ENCODE measurements at places on chromosomes 12 and 14.

DNA sequence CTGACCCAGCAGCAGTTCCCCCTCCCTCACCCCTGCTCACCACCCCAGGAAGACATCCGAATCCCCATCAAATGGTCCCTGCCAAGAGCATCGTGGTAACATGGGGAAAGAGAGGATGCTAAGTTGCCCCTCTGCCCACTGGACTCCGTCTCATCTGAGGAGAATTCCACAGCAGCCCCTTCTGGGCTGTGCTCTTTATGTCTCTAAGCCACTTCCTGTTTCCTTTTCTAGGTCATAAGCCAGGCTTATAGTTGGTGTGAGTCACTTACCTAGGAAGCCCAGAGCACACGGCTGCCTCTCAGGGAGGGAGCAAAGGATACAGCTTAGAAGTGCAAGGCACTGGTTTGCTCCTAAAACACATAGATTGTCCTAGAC lies 76.0 kb downstream of the VCPKMT start:
- DNase-seq = peak; percentile 64

DNA sequence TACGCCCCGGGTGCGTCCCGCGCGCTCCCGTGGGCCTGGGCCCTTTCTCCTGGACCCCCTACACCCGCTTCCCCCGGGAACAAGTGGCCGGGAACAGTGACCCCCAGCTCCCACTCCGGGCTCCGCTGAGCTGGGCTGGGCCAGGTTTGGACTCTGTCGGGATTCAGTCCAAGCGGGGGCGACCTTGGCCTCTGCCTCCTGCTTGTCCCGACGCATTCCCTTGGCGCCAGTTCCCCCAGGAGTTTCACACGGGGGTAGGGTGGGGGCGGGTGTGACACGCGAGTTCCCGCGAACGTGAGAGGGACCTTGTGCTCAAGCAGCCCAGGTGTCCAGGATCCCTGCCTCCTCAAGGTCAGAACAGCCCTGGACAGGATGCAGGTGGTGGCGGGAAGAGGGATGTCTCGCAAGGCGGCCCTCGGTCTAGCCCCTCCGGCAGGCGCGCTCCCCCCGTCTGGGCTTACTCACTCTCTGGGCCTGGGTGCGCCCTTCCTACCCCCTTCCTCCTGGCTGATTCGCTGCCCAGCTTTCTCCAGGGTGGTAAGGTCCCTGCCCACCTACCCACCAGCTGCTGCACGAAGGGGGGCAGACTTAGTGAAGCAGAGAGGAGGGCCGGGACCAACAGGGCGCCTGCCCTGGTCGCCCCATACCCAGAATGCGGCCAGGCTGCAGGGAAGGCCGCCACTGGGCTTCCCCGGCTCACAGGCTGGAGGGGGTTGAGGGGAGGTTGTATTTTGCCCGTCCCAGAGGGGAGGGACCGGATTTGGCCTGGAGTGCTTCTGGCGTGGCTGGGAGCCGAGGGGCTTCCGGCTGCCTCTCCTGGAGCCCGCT lies 862 bp downstream of the CRIP2 start:
- DNase-seq = no peak

- no peak for DNase-seq
Observed at GRCh38 chr12:176321-177181, 37.4 kb downstream of the SLC6A12 start.

DNA sequence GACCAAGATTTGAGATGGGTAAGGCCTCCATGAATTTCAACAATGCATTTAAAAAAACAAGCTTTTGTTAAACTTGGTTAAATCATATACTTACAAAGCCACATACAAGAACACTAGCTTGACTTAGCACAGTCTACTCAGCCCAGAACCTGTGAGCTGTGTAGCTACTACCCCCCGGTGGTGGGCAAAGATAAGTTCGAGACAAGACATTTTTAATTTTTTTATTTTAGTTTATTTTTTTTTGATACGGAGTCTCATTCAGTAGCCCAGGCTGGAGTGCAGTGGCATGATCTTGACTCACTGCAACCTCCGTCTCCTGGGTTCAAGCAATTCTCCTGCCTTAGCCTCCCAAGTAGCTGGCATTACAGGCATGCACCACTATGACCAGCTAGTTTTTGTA lies 3.7 kb upstream of the NECAP1 start:
- no peak for DNase-seq

- DNase-seq = no peak
Observed at GRCh38 chr12:39355841-39356240, 87.1 kb downstream of the KIF21A start.

DNA sequence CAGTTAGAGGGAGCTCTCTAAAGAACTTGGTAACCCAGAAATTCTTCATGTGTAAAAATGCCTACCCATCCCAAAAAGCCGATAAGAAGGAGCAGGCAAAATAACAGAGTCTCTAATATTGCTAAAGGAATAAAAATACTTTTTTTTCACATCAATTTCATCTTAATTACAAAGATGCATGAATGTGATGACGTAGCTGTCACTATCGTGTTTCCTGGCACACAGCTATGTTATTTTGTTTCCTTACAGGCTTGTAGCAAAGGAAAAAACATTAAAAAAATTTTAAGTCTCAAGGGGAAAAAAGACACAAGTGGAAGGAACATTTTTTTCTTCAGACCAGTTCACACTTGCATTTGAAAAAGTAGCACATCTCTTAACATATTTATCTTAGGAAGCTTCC lies 10.3 kb upstream of the LGALS3 start:
- DNase-seq = no peak

DNA sequence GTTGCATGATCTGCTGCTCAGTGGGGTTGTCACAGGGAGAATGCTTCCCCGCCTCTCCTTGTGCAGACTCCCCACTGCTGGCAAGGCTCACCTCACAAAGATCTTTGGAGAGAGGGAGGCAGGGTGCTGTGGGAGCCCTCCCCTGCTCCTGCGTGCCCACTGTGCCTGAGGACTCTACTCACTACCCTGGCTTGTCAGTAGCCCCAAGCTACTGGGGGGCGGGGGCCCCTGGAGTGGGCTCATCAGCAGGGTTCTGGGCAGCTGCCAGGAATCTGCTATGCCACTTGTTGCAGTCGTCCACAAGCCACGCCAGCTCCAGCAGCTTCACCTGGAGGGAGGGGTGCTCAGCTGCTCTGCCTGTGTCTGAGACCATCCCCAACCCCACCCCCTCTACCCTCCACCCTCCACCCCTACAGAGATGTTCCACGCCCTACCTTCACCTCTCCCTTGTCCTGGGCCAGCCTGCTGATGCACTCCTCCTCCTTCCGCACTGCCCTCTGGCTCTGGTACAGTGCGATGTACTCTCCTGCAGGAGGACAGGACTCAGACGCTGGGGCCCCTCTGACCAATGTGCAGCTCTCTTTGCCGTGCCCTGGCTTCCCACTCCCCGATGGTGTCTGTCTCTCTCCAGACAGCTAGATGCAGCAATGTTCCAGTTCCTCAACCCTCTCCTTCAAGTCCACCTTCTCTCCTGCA lies 14.2 kb upstream of the BLTP3B start:
- no peak for DNase-seq

GRCh38 chr12:65670775-65671174 lies 153.5 kb upstream of the HMGA2 start:
- DNase-seq = no peak

DNA sequence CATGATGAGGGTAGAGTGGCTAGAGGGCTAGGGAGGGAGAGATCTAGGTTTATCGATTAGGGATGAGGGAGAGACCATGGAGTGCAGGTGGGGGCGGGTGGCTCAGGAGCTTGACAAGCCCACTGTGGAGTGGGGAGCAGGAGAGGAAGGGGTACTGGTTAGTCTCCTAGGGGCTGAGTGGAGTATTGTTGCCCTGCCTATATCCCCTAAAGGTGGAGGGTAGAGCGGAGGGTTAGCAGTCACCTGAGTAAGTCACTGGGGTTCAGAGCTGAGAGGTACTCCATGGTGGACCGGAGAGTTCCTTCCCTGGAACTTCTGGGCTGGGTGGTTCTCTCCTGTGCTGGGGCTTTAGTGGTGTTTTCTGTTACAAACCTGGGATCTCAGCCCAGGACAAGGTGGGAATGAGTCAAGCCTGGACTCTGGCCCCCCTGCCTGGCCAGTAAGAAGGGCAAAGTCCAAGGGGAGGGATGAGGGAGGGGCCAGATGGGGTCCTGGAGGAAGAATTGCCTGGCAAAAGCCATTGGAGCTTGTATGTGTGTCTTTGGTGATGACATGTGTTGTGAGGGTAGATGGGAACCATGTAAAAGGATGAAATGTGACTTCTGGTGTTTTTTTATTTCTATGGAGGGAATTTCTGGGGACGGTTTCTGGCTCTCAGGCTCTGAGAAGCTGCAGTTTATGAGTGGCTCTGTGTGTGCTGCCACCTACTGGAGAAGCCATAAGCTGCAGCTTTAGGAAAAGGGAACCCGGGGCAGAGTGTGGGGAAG lies at the start of gene CIDEB:
CIDEB (minus strand) TSS at position 403 of the 767 bp plus-strand sequence; CDS start at position 284, 119 bp downstream.
- DNase-seq = peak; percentile 73

DNA sequence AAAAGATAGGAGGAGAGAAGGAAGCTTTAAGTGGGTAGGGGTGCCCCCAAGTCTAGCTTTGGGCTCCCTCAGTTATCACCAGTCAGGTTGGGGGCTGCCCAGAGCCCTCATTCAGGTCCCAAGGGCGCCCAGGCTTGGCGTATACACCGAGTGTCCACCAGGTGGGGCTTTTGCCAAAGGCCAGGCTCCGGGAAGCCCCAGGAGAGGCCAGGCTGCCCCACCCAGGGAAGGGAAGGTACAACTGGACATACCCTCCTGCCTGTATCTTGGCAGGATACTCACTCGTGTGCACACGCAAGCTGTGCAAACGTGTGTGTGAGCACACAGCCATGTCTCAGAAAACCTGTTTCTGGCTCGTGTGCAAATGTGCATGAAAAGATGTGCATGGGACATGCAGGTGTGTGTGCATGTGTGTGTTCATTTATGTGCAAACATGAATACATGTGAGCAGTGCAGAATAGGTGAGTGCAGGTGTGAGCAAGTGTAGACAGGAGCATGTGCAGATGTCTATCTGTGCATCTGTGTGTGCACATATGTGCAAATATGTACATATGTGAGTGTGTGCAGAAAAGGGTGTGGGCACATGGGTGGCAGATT lies 103.9 kb upstream of the MYL2 start:
- peak; percentile 90 for DNase-seq

GRCh38 chr12:96902076-96902475 lies 5.0 kb upstream of the NEDD1 start:
- no peak for DNase-seq

- no peak for DNase-seq
Observed at GRCh38 chr12:73547421-73547820, 990.2 kb upstream of the ATXN7L3B start.

DNA sequence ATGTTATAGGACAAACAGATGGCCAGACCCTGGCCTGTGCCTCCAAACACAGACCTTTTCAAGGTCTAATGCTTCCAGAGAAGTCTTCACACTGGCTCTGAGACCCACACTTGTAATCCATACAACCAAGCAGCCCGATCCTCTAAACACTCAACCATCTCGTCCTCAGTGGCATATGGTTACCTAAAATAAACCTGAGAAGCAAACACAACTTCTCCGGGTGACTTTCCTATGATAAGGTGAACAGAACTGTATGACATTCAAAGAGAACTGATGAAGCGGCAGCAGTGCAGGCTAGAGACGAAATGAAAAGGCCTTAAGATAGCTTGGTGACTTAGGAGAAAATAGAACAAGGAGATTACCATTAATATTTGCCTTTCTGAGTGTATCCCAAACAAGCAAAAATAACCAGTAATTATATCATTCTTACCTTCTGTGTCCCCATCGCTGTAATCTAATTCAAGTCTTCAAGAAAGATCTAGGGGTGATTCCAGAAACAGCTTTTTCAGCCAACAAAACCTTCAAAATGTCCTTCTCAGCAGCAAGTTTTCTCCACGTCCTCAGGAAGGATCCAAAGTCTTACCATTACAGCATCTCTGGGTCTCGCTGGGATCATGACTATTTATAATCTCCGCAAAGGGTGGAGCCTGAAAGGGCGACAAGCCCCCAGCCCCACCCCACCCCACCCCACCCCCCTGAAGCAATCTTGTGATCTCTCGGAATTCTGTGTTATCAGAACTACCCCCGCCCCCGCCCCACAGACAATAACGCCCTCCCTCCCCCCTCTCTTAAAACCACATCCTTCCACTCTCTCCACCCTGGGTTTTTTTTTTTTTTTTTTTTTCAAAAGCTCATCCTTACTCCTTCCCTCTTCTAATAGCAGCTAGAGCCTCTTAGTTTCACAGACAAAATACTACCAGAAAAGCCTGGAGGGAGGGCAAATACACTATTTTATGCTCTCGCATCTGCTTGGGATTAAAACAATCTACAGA lies at the start of gene SLC2A3:
SLC2A3 (minus strand) TSS at position 598 of the 992 bp plus-strand sequence; CDS start at position 445, 153 bp downstream.
- DNase-seq = no peak

DNA sequence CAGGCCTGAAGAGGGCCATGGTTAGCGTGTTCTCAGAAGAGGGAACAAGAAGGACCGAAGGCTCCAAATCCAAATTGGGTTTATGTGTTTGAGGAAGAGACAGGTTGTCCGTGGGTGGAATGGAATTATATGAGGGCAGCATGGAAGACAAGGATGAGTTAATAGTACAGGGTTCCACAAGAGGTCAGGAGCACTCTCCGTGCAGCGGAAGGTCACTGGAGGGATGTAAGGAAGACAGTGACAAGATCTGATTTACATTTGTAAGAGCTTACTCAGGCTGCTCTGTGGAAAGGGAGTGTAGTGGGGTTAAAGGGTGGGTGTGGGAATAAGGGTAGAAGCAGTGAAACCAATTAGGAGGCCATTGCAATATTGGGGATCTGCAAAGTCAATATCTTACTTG lies 97.0 kb downstream of the TPH2 start:
- no peak for DNase-seq

DNA sequence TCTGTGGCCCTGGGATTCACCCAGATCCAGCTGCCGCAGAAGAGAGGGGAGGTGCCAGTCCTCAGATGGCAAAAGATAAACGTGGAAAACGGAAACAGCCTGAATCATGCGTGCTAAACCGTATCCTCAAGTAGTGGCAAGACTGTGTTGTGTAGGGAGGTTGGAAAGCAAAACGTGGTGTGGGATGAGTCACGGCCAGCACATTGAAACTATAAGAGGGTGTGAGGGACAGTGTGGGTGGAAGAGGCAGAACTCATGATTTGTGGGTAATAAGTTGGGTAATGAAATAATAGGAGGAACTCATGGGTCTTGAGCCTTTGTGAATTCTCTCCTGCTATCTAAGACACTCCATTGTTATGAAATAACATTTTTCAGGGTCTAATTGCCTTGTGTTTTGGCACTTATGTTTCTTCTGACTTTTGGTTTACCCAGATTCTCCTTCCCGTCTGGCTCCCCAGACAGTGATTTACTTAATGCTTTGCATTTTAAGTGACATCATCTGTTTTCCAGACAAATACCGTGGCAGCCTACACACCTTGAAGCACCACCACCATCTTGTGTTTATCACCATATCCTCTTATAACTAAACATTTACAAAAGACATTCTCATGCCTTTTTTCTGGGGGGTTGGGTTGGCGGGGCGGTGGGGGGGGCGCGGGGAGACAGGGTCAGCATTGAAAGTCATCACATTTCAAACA lies 62.3 kb upstream of the PTCSC3 start:
- DNase-seq = no peak

DNA sequence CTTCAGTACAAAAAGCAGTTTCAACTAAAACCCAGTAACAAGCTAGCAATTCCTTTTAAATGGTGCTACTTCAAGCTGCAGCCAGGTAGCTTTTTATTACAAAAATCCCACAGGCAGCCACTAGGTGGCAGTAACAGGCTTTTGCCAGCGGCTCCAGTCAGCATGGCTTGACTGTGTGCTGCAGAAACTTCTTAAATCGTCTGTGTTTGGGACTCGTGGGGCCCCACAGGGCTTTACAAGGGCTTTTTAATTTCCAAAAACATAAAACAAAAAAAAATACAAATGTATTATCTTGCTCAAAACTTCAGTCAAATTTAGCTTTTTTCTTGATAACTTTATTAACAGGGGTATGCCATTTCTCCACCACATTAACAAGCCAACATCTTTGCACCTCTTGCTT lies 3.6 kb upstream of the CLEC4E start:
- no peak for DNase-seq

All from 8988T (cell line).